CD8-positive, alpha-beta memory T cell (primary cell): ENCODE measurements at places on chromosomes 5 and 9. TPM values are rescaled to one million over a fixed set of nuclear protein-coding genes. Genes with fewer than 3 reads are reported as not detected.

DNA sequence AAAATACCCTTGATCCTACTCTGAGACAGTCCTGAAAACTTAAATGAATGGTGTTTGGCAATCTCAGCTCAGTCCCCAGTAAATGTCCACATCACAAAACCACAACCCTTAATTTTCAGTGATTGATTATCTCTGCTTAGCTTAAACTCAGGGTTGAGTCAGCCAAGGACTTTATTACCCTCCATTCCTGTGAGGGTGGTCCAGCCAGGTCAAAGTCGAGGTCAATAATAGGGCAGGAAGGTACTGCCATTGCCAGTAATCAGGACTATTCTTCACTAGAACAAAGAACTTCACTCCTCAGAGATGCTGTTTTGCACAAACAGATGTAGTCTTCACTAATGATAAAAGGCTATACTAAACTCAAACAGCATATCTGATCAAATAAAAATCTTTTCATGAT lies 499.4 kb downstream of the ISL1 start:
- DNase-seq: no peak

DNA sequence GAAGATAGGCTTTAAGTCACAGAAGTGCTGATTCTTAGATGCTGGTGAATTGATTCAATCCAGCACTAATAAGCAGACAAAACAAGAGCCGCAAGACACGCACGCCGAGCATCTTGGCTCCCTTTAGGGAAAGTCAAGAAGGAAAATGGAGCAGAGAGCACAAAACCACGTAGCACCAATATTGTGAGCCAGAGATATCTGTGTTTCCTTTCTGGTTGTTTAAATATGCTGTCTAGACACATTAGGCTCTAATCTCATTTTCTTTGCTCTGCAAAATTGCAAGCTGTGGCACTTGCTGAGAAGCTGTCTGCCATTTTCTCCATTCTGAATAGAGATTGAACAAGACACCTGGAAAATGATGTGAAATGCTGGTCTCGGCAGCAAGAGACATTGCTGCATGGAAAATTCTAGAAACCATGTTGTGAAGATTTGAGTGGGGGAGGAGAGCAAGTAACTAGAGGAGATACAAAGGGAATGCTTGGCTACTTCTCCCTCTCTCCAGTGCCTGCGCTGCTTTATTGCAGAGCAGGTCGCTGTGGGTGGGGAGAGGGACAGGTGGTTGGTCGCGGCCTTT lies 336.3 kb downstream of the MED10 start:
- no peak for DNase-seq

GRCh38 chr9:114551750-114552685 lies 35.6 kb upstream of the ATP6V1G1 start:
- no peak for DNase-seq

- DNase-seq: no peak
Measured at GRCh38 chr9:100602342-100602801, 24.5 kb downstream of the CAVIN4 start.

DNA sequence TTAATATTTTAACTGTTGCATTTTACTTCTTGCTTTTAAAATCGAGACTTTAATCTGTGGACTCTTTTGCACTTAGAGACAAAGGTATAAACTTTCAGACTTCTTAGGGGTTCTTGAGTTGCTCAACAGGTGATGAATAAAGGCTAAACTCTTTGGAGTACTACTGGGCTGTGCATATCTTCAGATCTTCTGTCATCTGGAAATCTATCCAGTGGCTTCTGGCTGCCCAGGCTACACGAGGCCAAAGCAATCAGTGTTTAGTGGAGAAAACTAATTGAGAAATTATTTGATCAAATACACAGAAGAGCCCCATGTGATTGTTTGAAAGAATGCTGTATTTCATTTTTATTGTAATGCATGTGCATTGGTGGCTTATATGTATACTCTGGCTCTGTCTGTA lies 146.1 kb downstream of the PBX3 start:
- DNase-seq: no peak

- no peak for DNase-seq
Measured at GRCh38 chr5:57780306-57780960, 297.8 kb upstream of the ACTBL2 start.

DNA sequence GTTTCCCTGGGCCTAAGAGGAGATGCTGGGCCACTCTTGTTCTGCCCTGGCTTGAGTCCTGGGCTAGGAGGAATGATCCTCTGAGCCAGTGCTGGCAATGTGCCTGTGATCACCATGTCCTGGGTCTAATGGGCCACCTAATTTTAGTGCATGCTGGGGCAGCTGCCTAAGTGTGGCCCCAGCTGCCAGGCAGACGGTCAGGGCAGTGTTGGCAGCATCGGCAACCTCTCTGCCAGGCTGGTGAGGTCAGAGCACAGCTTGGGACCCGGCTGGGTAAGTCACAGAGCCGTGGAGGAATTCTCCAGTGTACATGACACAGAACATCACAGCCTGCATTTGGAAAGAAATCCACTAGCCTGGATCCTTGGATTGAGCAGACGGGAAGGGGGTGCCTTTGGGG lies 21.4 kb upstream of the PITX1 start:
- no peak for DNase-seq

GRCh38 chr9:95045751-95046150 lies 271.8 kb downstream of the FANCC start:
- no peak for DNase-seq

DNA sequence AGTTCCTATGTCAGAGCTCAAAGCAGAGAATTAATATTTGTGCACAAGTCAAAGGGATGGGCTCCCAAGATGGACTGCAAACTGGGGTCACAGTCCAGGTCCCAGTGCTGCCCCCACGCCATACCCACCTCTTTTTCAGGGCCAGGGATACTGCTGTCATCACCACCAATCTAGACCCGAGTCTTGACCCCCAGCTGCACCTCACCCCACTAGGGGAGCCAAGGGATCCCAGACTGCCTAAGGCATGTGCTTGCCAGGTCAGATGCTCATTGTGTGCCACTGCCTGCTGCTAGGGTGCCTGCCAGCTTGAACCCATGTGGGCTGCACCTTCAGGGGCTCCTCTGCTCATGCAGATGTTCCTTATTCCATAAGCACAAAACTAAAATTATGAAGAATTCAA lies 215.6 kb upstream of the NREP start:
- DNase-seq: no peak

DNA sequence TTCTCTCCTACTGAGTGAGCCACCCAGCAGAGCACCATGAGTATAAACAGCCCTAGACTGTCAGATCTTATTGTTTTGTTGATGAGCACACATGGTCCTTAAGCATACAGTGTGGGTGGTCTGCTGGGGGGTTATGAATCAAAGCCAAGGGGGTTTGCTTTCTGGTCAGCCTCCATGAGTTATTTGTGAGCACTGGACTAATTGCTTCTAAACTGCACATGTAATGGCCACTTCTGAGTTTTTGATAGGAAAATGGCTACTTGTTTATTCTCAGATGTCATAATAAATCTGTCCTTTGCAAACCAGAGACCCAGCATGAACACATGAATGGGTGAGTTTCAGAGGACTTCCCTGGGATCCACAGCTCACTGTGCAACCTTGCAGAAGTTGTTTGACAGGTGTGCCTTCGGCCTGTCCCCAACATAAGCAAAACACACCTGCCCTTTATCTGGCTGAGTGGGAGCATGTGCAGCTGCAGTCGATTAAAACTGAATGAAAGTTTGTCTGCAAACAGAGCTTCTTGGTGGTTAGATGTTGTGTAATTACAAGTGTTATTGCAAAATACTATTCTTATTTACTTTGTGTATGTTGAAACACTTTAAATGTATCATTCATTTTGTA lies 35.9 kb downstream of the MAMDC2 start:
- DNase-seq: no peak

- DNase-seq: no peak
Measured at GRCh38 chr9:78783743-78784142, 486.8 kb downstream of the PSAT1 start.

MYOT gene
- total RNA-seq: not detected

FAM169A gene
- total RNA-seq: 8.4 TPM

EMB gene
- total RNA-seq: 145 TPM

GNPDA1 gene
- 70.0 TPM for total RNA-seq

AQP3 gene
- total RNA-seq: 8.7 TPM
